Stimulated activated CD8-positive, alpha-beta memory T cell treated with anti-CD3 and anti-CD28 coated beads, Interleukin-15, amount 100 ng/mL, for 48 hours (primary cell): ENCODE measurements at places on chromosomes 12 and 14.

- peak; percentile 25 for DNase-seq
Observed at GRCh38 chr12:89949457-89950195, 241.0 kb upstream of the ATP2B1 start.

DNA sequence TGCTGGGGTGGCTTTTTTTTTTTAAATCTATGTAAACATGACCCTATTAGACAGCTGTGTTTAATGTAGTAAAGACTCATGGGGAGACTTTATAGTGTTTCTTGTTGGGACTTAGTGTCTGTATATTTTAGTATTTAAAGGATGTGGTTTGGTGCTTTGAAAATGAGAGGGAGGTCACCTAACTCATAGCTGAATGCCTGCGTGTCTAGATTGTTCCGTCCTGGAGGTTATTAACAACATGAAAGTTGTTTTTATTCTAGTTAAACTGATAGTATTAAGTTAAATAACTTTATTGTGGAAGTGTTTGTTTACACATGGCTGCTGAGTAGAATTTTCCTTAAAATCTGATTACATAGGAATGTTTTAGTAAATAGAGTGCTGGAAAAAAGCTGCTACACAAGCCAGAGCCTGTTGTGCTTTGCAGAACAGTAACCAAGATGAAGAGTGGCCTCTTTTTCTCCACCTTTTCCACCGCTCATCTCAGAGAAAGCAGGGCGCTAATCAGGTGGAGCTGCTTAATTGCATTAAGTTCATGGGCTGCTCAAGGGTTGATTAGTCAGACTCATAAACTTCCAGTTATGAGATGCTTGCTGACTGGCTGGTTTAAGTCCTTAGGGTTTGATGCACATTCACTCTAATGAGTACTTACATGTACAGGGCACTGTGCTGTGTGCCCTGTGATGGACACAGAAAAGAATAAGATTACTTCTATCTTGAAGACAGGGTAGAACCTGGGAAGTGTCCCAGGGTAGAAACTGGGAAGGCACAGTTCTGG is 62.7 kb downstream of the FBXO34 start:
- no peak for DNase-seq

DNA sequence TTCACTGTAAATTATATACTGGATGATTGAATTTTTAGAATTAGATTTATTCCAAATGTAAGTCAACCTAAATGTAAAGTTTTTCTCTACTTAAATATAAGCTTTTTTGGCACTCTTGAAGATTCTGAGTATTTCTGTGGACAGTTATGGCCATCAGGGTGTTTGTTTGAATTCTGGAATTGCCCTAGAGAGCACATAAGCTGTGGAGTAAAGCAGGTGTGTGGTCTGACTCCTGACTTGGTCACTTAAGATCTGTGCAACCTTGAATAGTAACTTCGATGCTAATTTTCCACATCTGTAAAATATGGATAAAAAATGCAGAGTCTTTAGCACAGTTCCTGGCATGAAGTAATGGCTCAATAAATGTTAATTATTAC is 64.4 kb downstream of the FUT8 start:
- DNase-seq: no peak

DNA sequence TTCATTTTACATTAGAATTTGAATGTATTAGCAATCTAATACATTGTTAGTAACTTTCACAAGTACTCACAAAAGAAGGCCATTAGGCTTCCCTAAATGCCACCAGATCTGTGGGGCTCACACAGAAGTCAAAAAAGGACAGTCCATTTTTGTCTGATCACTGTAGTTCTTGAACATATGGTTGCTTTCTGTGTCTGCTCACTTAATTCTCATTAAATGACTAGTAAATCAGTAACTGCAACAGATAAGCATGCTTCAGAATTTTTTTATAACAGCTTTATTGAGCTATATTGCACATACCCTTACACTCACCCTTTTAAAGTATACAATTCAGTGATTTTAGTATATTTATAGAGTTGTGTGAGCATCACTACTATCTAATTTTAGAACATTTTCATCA is 71.4 kb downstream of the DENND5B start:
- DNase-seq: no peak

DNA sequence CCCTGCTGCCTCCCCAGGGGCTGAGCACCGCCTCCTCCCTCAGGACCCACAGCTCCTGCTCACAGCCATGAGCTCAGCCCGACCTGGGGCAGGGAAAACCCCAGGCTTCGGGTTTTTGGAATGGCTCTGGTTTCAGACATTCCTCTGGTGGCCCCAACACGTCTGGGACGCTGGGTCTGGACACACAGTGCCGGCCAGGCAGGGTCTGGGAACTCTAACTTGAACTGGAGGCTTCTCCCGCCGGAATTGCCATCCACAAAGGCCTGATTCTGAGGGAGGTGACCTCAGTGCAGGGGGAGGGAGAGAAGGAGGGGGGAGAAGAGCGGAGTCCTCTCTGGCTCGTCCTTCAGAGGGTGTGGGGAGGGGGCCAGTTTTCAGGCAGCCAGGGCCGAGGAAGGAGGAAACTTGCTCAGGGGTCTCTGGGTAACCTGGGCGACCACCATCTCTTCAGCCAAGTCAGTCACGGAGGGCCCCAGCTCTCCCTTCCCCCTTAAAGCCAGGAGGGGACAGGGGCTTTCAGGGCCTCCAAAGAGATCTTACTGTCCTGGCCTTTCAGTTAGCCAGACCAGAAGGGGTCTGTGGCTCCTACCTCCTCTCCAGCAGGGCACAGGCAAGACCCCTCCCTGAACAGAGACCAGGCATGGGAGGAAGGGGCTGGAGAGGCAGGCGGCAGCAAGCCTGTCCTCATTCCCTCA is 19.4 kb downstream of the NCKAP5L start:
- no peak for DNase-seq

- no peak for DNase-seq
Observed at GRCh38 chr12:6228535-6229223, 28.5 kb downstream of the CD9 start.

- DNase-seq: no peak
Observed at GRCh38 chr14:41355866-41356265, 250.8 kb upstream of the LRFN5 start.

GRCh38 chr12:95663525-95663924 is 112.2 kb upstream of the USP44 start:
- no peak for DNase-seq

GRCh38 chr14:77910506-77910905 is 110.6 kb downstream of the ADCK1 start:
- no peak for DNase-seq

- DNase-seq: no peak
Observed at GRCh38 chr12:98446060-98446459, 69.3 kb upstream of the TMPO start.

DNA sequence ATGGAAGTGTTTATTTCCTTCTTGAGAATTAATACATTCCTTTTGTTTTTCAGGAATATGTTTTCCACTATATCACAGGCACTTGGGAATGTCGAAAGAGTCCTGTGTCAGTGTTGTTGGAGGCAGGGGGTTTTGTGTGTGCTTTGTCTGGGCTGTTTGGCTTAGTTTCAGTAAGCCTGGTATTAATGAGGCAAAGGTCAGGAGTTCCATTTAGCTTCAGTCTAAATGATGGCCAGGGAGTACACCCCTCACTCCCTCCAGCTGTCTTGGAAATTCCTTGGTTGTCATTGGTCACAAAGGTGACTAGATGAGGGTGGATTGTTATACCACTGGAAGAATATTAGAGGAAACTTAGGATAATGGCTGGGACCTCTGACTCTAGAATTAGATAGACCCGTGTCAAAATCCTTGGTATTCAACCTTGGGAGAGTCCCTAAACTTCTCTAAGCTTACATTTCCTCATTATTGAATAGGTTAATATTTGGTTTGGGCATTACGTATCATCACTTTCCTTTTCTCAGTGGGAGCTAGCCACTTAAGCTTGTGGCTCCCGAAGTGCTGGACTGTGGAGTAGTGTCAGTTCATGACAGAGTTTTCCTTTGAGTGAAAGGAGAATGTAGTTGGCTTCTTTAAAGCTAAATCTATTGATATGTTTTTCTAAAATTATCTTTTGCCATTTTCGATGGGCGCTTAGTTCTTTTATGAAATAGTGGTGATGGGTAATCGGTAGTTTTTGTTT is 5.2 kb downstream of the FRS2 start:
- no peak for DNase-seq

DNA sequence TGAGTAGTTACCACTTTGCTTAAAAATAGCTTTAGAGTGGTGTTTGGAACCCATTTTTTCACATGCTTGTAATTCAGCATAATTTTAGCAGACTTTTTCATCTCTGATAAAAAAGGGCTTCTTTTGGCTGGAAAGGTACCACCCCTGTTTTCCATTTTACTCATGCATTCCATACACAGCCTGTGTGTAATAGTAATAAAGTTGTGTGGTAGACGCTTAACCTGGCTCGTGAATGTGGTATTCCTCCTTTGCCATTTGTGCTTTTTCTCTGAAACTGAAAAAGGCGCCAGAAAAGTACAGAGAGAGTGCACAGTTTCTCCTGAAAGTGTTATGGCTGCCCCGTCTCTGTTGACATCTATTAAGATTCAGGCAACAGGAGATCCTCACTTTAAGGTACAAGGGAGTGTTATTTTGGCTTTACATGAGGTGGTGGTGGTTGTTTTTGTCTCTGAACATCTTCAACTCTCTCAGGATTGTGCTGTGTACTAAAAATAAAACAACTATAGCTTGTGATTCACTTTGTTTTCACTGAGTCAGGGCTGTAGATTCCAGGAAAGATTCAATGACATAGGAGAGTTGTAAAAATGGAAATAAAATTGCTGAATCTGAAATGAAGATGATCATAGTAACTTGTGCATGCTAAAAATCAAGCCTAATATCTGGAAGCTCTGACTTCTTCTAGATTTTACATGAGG is 45.6 kb upstream of the MIS18BP1 start:
- no peak for DNase-seq

- no peak for DNase-seq
Observed at GRCh38 chr14:93891756-93892504, 35.2 kb upstream of the FAM181A start.

DNA sequence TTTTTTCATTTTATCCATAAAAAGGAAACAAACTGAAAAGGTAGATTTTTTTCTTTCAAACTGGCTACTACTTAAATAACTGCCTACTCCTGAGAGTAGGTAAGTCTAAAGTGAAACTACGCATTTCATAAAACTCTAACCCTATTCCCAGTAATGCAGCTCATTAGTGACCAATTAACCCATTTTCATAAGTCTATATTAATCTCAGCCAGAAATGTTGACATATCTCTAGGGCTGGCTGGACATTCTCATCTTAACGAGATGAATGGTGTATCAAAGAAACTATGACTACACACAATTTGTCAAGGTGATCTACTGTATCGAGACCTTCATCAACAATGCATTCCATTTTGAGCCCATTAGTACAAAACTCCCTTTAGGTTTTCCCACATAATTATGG is 57.2 kb downstream of the EPS8 start:
- no peak for DNase-seq

DNA sequence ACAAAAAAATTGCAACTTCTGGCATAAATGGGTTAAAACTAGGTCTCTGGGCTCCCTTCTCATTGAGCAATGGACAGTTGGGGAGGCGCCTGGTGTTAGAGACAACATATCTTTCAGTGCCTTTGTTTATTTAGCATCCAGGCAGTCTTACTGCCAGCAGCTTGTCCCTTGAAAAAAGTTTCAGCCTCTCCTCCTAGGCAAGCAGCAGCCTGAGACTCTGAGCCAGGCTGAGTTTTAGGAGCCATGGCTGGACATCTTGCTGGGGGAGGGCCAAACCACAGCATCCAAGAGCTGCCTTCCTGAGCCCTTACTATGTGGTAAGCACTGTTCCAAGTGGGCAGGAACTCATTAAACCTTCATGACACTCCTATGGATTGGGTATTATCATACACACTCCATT is 10.1 kb upstream of the JDP2 start:
- DNase-seq: no peak

DNA sequence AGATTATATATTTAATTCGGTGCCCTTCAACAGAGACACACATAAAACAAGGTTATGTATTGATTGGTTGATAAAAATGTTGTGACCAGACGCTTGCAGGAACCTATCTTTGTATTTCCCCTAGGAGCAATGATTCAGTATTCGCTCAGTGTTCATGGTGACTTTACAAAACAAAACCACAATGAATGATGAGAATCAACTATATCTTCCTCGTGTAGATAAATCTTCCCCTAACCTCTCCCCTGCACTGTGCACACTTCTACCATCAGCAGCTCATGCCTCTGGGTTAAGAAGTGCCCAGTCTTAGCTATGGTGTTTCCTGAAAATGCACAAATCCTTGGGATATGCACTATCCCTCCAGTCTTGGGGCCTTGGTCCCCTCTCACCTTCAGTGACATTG is 16.3 kb downstream of the RIN3 start:
- no peak for DNase-seq
